Esophagus muscularis mucosa (tissue), 4 donors: ENCODE measurements at places on chromosomes 4 and X. TPM values are rescaled to one million over a fixed set of nuclear protein-coding genes. Genes with fewer than 3 reads are reported as not detected.

The ENPEP gene
- 4.3 TPM for total RNA-seq

The HS3ST1 gene
- total RNA-seq = 7.5 TPM

The RHOXF2B gene
- not detected for total RNA-seq

The DDX53 gene
- not detected for total RNA-seq

The ALB gene
- total RNA-seq = 0.32 TPM

The FAM241A gene
- total RNA-seq = 7.5 TPM

The XIAP gene
- total RNA-seq = 30.5 TPM

The GABRG1 gene
- under 0.01 TPM for total RNA-seq

DNA sequence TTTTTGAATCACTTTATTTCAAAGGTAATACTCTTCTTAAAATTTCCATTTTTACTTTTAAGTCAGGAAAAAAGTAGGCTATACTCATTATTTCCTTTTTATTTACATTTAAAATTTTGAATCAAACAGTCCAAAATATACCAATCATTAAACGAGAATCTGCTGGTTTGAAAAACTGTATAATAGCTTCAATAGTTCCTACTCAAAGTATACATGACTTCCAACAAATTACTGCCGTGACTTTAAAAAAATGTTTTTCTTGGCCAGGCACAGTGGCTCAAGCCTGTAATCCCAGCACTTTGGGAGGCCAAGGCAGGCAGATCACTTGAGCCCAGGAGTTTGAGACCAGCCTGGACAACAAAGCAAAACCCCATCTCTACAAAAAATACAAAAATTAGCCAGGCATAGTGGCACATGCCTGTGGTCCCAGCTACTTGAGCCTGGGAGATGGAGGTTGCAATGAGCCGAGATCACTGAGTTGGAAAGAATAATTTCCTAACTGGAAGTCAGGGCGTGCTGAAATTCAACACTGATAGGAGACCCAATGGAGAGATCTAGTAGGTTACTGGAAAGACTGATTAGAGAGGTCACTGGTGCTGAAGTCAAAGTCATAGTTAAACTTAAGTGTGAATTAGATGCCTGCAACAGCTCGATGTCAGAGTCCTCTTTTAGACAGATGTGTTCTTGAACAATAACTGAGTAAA lies 9.0 kb downstream of the KLHL8 start:
- DNase-seq = no peak
- no peaks in the 10 kb centered on the region for H3K36me3 ChIP-seq
- H3K4me3 ChIP-seq = no peak overlapping the region
- H3K27ac ChIP-seq = no peak overlapping the region

- H3K27me3 ChIP-seq = no peaks in the 10 kb centered on the region
- DNase-seq = no peak
- H3K4me3 ChIP-seq = no peak overlapping the region
- H3K36me3 ChIP-seq = no peaks in the 10 kb centered on the region
These were observed 54.1 kb downstream of the SRPX start for GRCh38 chrX:38166478-38167083.

GRCh38 chrX:15737190-15737958 lies 696 bp upstream of the CA5B start:
- H3K27ac ChIP-seq = peak overlapping the region; percentile 40
- no peaks in the 10 kb centered on the region for H3K27me3 ChIP-seq
- no peak for DNase-seq
- no peaks in the 10 kb centered on the region for H3K36me3 ChIP-seq
- no peaks in the 10 kb centered on the region for H3K4me1 ChIP-seq

GRCh38 chr4:97812768-97813167 lies 330.5 kb downstream of the STPG2 start:
- no peak overlapping the region for H3K27ac ChIP-seq
- no peaks in the 10 kb centered on the region for H3K36me3 ChIP-seq
- no peaks in the 10 kb centered on the region for H3K4me1 ChIP-seq
- H3K4me3 ChIP-seq = no peak overlapping the region
- no peaks in the 10 kb centered on the region for H3K27me3 ChIP-seq

GRCh38 chr4:120867506-120867905 lies 55.0 kb downstream of the PRDM5 start:
- no peaks in the 10 kb centered on the region for H3K4me1 ChIP-seq
- H3K27ac ChIP-seq = no peak overlapping the region
- H3K36me3 ChIP-seq = no peaks in the 10 kb centered on the region

DNA sequence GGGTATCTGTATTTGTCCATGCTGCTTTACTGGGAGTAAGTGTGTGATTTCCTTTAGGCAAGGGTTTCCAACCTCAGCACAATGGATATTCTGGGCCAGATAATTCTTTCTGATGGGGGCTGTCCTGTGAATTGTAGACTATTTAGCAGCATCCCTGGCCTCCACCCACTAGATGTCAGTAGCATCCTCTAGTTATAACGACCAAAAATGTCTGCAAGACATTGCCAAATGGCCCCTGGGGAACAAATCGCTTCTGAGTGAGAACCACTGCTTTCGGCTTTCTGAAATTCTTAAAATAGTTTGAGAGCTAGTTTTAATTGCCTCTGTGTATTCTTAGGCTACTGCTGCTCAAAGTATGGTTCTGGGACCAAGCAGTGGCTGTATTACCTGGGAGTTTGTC lies 81.2 kb upstream of the GPM6B start:
- DNase-seq = no peak
- H3K27ac ChIP-seq = peak overlapping the region; percentile 18
- peaks cover 19% of the 10 kb centered on the region for H3K4me1 ChIP-seq

DNA sequence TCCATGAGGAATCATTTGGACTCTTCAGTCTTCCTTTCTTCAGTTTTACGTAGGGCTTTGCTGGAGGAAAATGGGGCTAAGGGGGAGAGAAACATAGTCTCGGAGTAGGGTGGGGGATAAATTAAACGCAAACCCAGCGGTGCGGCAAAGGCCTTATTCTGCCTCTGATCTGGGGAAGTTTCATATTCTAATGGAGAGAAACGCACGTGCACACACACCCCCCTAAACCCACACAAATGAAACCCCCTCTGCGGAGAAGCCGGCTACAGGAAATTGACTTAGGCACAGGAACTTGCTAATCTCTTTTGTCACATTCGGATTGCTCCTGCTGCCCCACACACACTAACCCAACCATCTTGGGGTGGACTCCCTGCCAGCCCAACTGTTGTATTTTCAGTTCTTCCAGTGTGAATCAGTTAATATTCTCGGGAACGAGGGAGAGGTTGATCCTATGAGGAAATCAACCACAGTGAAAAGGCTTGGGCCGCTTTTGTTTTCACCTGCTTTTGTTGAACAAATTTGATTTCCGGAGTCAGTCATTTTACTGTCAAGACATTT lies at the start of gene RHOH:
Gene RHOH (plus strand): TSS at position 308 of the 558 bp plus-strand sequence. CDS start 46,356 bp downstream, outside the sequence.
- H3K4me1 ChIP-seq = no peaks in the 10 kb centered on the region
- peak within 1 kb of the TSS; percentile 37 for H3K4me3 ChIP-seq
- DNase-seq = no peak
- no peaks in the 10 kb centered on the region for H3K27me3 ChIP-seq

GRCh38 chr4:145280541-145280940 lies 100.2 kb upstream of the OTUD4 start:
- no peak overlapping the region for H3K4me3 ChIP-seq
- DNase-seq = no peak
- no peaks in the 10 kb centered on the region for H3K36me3 ChIP-seq
- H3K27me3 ChIP-seq = no peaks in the 10 kb centered on the region
- peaks cover 21% of the 10 kb centered on the region for H3K4me1 ChIP-seq

- H3K36me3 ChIP-seq = no peaks in the 10 kb centered on the region
- no peak overlapping the region for H3K27ac ChIP-seq
- DNase-seq = no peak
- no peak overlapping the region for H3K4me3 ChIP-seq
- no peaks in the 10 kb centered on the region for H3K27me3 ChIP-seq
- no peaks in the 10 kb centered on the region for H3K4me1 ChIP-seq
These were observed 49.4 kb downstream of the LPAR4 start for GRCh38 chrX:78796916-78797315.
